ENCODE measurements at places on chromosomes 1 and 21.

DNA sequence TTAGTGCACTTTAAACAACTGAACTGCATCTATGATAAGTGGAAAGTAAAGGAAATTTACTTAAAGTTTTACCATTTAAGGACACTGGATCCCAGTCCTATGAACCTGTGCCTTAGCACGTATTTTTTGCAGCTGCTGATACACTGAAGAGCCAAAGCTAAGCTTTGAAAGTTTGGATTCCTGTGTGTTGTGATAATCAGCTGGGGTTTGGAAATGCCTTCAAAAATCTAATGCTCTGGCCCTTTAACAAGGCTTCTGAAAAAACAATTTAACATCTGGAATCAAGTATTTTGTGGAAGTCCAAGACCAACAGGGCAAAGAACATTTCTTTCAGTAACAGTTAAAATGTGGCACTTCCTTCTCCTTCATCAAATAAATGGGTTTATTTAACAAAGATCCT, 51.8 kb downstream of the DDAH1 start:
- DNase-seq, result no peak

DNA sequence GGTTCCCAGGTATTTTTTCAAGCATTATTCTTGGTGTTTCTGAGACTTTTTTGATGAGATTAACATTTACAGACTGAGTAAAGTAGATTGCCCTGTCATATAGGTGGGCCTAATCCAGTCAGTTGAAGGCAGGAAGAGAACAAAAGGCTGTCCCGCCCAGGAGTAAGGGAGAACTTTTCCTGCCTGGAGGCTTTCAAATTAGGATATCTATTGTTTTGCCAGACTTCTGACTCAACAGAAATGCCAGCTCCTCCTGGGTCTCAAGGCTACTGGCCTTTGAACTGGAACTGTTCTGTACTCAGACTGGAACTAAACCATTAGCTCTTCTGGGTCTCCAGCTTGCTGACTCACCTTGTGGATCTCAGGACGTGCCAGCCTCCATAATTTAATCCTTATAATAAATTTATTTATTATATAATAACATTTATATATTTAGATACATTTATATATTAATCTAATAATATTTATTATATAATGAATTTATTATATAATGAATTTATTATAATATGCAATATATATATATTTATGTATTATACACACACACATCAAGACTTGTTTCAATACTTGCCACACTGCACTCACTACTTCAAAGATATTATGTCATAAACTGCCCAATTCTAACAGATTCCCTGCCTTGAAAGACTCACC, 510.8 kb upstream of the B3GALT2 start:
- DNase-seq, result no peak

- no peak for DNase-seq
Measured at GRCh38 chr1:215118081-215118480, 35.5 kb downstream of the KCNK2 start.

GRCh38 chr1:174258148-174258550, 98.8 kb downstream of the RABGAP1L start:
- no peak for DNase-seq

DNA sequence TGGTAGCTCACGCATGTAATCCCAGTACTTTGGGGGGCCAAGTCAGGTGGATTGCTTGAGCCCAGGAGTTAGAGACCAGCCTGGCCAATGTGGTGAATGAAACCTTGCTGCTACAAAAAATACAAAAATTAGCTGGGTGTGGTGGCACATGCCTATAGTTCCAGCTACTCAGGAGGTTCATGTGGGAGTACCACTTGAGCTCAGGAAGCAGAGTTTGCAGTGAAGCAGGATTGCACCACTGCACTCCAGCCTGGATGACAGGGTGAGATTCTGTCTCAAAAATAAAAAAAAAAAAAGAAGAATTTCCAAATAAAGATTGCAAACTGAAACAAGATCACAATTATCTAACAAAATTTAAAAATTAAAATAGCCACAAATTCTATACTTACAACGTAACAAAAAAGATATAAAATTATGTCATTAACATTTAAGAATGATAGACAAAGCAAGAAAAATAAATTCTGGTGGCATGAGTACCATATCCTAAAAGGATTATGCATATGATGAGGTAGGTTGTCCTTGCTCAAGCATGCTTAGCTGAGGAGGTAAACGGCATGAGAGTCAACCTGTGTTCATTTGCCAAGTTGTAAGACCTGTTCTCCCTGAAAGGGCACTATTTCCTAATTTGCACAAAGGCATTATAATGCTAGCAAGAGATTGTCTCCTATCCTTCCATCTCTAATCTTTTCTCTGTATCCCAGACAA, 20.2 kb downstream of the IPP start:
- no peak for DNase-seq
